ENCODE measurements at places on chromosomes 3 and 15.
A peak's percentile ranks its signal among the peaks of the same experiment; 100 is the strongest.

DNA sequence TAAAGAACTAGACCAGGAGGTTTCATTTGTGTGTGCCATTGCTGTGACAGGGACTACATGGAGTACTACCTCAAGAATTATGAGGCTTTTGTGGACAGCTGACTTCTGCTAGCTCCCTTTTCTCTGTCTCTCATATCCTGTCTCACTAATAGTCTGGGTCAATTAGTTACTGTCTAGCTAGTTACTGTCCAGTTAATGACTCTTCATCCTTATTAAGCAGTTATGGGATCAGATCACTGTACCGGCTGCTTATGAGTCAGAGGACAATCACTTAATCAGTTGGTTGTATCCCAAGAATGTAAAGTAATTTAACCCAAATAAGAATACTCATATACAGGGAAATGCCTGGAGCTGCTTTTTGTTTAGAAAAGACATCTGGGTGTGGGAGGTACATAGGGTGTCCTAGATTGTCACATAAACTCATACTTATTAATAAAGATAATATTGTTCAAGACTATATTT is 158.0 kb downstream of the CDIN1 start:
- DNase-seq, result peak; percentile 84

GRCh38 chr3:123284399-123285010 is 82.8 kb downstream of the SEC22A start:
- no peak for DNase-seq

DNA sequence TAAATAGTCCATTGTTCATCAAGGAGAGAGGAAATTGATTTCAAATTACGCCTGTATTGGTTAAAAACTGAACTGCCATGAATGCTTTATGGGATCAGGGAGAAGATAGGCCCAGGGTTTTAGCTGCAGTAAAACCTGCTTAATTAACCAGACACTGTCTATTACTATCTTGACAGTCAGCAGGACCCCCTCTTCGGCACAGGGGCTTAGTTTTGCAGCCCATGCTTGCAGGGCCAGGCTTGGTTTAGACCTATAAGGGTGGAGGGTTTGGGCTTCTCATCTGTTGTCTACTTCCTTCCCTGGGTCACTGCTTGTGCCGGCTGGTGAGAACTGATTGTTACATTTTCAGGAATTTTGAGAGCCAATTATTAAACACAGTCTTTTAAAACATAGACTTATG is 41.1 kb downstream of the PTPRG start:
- DNase-seq, result no peak

- no peak for DNase-seq
Measured at GRCh38 chr3:184593220-184593927, 31.8 kb downstream of the EPHB3 start.

GRCh38 chr3:113038328-113038727 is 47.5 kb downstream of the GTPBP8 start:
- DNase-seq, result no peak

DNA sequence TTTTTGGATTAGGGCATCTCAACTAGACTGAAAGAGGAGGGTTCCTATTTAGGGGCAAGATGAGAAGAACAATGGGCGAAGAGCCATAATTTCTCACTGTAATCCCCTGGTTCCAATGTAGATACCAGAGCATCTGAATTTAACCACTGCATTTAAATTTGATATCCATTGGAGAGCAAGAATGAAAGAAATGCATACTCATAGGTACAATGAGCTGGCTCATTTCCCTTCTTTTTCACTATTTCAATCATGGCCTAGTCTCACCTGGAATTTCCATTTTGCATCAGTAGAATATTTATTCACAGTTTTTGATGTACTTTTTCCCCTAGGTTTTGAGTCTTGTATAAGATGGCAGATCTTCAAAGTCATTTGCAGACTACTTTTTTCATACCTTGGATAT is 13.8 kb downstream of the EPHB1 start:
- DNase-seq, result no peak

- no peak for DNase-seq
Measured at GRCh38 chr15:59384507-59384906, 11.8 kb upstream of the MYO1E start.

GRCh38 chr3:148360051-148360450 is 337.7 kb upstream of the AGTR1 start:
- DNase-seq, result peak; percentile 45

- no peak for DNase-seq
Measured at GRCh38 chr3:33060609-33061337, 36.2 kb downstream of the GLB1 start.

DNA sequence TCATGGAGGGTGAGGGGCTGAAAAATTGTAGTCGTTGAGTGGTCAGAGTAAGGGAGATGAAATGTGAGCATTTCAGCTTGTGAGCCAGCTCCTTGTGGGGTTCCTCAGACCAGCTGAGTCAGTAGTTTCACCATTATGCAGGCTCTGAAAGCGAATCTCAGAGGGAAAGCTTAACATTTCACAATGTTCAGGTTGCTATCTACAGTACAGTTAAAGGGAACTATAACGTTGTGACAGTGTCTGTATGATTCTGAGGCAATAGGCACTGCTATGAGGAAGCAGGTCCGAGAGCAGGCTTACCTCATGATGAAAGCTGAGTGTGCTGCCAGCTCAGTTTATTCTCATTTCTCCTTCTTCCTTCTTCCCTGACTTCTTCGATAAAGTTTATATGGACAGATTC is 469.6 kb downstream of the EDEM1 start:
- no peak for DNase-seq

GRCh38 chr3:61903931-61904657 is 342.7 kb downstream of the PTPRG start:
- DNase-seq, result no peak

- no peak for DNase-seq
Measured at GRCh38 chr3:41522612-41523011, 323.3 kb downstream of the CTNNB1 start.

GRCh38 chr3:55899887-55900286 is 412.8 kb upstream of the WNT5A start:
- no peak for DNase-seq

DNA sequence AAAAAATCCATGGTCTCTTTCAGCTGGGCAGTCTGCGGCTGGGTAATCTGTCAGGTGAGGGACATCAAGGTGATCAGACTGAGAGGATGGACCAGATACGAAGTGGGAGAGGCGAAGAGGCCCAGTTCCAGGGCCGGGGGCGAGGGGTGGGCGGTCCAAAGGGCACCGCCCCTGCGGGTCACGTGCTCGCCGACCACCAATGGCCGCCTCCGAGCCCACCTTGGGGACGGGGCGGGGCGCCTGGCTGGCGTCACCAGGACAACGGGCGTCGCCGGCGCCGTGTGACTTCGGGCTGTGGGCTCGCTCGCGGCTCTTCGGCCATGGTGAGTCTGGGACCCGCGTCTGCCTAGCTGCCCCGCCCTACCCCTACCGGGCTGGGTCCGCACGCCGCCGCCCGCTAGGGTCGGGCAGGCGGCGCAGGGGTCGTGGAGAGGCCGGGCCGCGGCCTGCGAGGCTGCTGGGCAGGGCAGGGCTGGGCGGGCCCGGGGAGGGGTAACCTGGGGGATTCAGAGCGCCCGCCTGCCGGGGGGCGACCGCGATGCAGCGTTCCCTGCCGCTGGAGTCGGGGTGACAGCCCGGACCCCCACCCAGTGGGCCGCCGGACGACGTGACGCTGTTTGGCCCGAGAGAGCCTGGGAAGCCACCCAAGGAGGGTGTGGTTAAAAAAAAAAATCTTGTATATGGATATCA is at the start of gene FBXL2:
Gene FBXL2 (plus strand): TSS at position 250 of the 690 bp plus-strand sequence. CDS start 71 bp downstream, at position 321.
- peak; percentile 70 for DNase-seq

DNA sequence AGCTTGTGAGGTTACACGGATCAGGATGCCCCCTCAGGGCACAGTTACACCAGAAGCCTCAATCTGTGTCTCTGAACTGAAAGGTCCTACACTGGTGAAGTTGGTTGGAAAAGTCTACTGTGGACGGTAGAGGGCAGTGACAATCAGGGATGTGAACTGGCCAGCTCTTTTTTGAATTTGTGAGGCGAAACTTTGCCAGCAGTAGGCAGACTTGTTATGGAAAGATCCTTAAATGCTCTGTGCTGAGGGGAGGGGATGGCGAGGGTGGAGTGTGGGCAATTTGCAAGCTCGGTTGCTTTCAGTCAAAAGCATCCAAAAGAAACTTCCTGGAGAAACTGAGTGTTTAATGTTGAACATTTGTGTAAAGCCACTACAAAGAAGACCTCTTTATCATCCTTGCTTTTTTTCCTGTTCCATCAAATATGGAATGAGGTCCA is 127.4 kb upstream of the ABHD17C start:
- DNase-seq, result peak; percentile 81

DNA sequence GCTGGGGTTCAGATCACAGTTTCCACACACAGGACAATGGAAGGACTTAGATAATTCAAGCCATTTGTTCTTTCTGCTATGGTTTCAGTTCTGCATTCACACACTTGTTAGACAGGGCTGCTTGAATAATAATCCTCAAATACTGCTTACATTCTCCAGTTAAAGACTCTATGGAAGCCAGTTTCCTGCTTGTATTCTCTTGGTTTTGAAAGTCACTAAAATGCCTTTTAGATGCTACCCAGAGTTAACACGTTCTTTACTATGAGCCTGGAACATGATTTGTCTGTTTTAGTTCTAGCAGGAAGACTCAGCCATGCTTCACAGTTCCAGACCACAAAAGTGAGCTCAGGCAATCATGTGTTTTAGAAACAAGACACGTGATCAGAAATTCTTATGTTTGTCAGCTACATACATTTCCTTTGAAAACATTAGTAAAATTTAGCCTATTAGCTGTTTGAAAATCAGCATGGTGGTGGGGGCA is 152.4 kb downstream of the LEKR1 start:
- peak; percentile 3 for DNase-seq

- peak; percentile 100 for DNase-seq
Measured at GRCh38 chr3:194592798-194593752, 40.1 kb downstream of the TMEM44 start.

DNA sequence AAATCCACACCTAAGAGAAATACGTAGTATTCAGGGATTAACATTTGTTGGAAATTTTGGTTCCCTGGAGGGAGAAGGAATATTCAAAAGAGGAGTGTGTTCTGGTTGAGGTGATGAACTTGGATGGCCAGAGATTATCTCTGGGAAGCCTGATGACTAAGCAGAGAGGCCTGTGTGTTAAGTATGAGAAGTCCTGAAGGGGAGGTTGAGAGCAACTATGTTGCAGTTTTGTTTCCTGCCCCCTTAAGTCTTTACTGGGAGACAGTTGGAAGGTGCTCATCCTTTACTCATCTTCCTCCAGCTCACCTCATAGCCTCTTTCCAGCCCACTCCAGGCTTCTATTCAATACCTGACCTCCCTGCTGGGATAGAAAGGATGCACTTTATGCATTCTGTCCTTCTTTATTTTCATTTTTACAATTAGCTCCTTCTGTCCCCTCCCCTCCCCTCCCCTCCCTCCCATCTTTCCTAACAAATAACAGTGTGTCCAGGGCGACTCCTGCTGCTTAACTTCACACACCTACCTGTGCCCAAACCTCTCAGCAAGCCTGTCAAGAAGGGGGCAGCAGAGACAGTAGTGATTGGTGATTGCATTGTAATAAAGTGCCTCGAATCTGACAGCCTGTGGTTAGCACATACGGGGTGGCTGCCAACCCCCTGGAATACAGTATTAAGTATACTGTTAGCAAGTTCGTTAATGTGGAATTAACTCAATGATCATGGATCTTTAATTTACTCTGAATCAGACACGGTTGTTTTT is 11.9 kb downstream of the RAP2B start:
- DNase-seq, result peak; percentile 72

DNA sequence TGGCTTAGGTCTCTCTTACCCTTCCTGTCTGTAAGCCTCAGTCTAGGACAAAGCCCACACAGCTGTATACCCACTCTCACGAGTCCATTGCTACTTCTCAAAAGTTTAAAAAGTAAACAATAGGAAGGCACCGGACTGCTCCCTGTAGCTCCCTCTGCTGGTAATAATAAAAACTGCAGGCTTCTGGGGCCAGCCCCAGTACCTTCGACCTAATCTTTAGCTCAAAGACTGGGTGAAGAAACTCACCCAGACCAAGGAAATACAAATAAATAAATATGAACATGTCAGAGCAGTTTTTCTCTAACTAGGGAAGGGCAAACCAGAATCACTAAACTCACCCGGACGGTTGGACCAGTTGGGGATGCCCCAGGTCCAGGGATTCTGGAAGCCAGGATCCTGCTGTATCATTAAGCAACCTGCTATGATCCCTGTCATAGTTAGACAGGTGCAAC is 5.0 kb downstream of the FAM219B start:
- peak; percentile 62 for DNase-seq

DNA sequence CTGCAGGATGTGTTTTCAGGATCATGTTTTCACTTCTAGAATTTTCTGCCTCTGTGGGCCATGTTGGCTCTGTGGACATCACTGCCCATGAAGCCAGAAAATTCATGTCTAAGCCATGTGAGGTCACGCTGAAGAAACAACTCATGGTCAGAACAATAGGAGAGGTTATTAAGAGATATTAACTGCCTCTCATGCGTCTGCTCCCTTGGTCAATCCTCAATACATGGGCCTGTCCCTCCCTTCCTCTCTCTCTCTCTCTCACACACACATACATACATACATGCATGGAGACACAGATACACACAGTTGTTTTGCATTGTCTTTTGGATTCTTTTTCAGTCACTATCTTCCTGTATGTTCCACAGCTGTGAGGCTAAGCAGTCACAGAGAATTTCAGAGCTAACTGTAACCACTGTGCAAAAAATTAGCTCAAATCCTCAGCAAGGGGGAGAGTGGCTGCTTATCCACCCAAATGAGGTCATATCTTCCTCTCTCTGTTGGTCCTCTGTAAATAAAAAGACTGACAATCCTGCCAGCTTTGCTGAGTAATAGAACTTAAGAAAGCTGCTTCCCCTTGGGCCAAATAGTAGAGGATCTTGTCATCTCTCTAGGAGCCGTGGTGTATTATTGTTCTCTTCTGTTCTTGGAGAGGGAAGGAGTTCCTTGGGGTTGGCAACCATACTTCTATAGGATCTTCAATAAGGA is 45.6 kb downstream of the LRTM1 start:
- peak; percentile 96 for DNase-seq

GRCh38 chr3:123632161-123632655 is 47.4 kb upstream of the HACD2 start:
- DNase-seq, result peak; percentile 55

DNA sequence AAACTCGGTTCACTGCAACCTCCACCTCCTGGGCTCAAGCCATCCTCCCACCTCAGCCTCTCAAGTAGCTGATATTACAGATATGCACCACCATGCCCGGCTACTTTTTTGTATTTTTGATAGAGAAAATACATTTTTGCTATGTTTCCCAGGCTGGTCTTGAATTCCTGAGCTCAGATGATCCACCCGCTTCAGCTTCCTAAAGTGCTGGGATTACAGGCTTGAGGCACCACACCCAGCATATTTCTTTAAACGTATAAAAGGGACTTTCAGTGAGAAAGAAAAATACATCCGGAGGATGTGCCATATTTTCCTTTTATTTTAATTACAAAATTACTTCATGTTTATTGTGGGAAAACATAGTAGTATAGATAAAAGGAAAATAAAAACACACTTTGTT is 55.2 kb downstream of the RPL39L start:
- DNase-seq, result no peak

All from EL (cell line).